Activated CD4-positive, CD25-positive, alpha-beta regulatory T cell treated with anti-CD3 and anti-CD28 coated beads, Interleukin-2, amount 50 U/mL, for 16 hours (primary cell): ENCODE measurements at places on chromosomes 13 and 19.

GRCh38 chr13:109821103-109821502 is 34.7 kb upstream of the IRS2 start:
- no peak for DNase-seq

- no peak for DNase-seq
These were observed 459 bp downstream of the PRAM1 start for GRCh38 chr19:8501981-8502380.

GRCh38 chr13:60335531-60335930 is 61.5 kb upstream of the TDRD3 start:
- no peak for DNase-seq

DNA sequence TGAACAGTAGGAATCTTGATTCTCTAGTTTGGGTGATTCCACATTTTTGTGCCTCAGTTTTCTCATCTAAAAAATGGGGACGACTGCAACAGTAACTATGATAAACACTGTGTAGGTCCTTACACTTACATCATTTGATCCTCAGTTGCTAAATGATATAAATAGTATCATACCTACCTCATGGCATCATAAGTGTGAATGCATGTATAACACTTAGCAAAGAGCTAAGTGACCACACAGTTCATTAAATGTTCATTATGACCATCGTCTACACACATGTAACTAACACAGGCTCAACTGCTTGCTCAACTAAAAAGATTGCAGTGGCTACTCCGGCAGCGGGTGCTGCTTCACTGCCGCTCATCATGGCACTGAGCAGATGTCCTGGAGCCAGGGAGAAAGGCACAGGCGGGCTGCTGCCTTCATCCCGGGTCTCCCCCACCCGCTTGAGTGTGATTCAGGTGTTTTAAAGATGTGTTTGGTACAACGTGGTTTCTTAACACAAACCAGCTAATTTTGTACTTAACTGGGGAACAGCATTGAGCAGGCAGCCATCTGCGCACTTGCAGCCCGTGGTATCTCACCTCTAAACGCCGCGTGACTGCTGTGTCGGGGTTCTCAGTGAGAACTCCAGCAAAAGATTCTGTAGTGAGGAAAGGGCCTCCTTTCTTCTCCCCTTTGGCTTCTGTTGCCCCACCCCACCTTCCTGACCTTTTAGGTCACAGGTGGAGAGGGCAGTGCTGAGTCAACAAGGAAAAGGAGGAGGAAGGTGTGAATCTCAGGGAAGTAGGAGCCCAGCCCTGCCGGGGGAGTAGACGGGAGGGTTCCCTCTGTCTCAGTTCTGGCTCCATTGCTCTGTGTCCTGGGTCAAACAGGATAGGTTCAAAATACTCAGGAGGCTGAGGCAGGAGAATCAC is 11.7 kb upstream of the ACTN4 start:
- DNase-seq = no peak

- no peak for DNase-seq
These were observed 66.7 kb downstream of the GPR12 start for GRCh38 chr13:26693749-26694463.

GRCh38 chr13:98026457-98026857 is 73.0 kb downstream of the IPO5 start:
- no peak for DNase-seq

DNA sequence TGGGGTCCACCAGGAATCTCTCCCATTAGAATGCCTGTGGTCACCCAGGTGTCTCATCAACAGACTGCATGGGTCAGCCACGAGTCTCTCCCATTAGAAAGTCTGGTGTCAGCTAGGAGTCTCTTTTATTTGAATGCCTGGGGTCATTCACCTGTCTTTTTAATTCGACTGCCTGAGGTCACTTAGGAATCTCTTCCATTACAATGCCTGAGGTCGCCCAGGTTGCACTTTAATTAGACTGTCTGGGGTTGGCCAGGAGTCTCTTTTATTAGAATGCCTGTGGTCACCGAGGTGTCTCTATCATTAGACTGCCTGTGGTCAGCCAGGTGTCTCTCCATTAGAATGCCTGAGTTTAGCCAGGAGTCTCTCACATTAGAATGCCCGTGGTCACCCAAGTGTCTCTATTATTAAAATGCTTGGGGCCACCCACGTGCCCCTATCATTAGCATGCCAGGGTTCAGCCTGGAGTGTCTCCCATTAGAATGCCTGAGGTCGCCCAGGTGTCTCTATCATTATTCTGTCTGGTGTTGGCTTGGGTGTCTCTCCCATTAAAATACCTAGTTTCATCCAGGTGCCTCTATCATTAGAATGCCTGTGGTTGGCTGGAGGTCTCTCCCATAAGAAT is 1474.3 kb downstream of the UQCRFS1 start:
- DNase-seq = no peak

DNA sequence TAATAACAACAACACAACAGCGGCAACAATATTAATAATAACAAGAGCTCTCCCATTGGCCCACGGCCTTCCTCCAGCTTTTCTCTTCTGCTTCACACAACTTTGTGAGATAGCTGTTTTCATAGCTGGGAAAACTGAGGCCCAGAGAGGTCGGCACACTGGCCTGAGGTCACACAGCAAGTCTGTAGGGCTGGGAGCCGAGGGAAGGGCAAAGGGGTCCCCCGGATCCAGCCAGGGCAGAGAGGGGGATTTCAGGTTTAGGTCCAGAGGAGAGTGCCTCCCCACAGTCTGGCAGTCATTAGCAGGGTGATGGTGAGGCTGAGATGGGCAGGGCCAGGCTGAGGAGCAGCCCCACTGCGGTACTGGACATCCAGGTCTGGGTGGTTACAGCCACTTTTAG is 9.0 kb upstream of the CADM4 start:
- no peak for DNase-seq

DNA sequence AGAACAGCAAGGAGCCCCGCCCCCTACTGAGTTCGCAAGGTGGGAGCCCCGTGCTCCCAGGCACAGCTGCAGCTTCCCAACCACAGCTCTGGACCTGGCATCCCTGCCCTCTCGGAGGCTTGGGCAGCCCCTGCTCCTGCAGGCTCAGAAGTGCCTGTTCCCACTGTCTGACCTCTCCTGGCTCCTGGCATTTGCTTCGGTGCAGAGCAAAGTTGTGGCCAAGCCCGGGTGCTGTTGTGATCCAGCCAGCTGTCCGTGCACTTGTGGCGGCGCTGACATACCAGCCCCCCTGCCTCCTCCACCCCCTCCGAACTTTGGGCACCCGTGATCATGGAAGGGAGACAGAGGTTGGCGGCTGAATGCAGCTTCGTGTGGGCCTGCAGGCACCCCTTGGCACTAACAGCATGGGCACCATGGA is 1386.8 kb downstream of the PCDH9 start:
- no peak for DNase-seq

DNA sequence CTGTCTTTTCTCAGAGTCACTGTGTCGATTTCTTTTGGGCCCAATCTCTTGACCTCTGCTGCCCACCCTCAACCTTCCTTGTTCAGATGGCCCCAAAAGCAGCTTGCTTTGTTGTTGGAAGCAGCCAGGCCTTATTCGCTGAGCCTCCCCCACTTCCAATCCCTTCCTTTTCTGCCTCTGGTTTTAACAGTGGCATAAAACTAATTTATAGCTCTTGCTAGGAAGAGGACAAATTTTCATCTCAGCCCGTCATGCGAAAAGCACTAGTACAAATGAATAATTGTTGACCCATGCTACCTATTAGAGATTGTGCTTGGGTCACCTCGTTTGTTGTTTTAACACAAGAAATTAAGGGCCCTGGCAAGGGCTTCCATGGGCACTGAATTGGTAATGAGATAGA is 51.1 kb downstream of the SIAH3 start:
- DNase-seq = no peak

DNA sequence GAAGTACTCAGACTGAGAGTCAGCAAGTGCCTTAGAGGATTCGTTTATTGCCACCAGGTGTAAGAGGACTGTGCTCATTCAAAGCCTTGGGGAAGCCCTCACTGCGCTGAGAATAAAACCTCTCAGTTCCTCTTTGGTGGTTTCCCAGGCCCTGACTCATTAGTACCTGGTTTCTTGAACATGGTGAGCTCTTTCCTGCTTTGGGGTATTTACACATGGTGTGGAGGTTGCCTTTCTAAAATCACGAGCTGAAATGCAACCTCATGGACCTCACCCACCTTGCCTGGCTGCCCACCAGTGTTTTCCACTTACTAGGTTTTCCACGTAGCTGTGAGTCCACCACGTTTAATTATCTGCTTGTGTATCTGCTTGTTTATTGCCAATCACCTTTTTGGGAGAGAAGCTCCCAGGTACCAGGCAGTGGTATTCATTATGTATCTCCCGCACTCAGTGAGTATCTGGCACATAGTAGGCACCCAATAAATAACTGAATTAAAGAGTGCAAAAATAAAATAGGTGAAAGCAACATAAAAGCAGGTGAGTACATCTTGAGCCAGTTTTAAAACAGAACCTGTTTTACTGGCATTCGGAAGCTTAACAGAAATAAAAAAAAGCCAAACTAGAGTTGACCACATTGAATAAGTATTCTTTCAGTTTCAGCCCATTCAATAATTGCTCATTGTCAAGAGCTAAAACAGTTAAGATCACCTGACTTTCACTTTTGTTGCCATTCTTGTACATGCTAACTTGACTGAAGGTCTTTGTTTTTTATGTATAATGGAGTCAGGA is 533.0 kb downstream of the MYO16 start:
- DNase-seq = no peak

GRCh38 chr19:17861542-17862402 is 2.1 kb downstream of the RPL18A start:
- DNase-seq = no peak

- DNase-seq = no peak
These were observed 189.0 kb downstream of the LMO7 start for GRCh38 chr13:75825161-75825560.

DNA sequence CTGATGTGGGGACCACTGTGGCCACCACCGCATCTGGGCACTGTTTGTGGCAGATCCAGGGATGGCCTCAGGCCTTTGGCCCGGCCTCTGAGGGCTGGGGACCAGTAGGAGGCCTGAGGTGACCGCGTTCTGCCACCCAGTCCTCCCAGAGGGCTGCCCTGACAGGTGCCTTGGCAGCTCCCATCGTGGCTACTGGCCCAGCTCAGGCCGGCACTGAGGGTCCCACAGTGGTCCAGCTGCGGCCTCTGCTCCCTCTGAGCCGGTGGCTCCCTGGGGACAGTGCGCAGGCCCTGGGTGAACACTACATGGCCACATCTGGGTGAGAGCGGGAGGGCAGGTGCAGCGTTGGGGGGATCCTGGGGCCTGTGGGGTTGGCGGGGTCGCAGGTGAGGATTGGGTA is 61.9 kb downstream of the KDM4B start:
- DNase-seq = no peak

GRCh38 chr13:73479351-73479750 is 420.5 kb downstream of the KLF5 start:
- DNase-seq = no peak

DNA sequence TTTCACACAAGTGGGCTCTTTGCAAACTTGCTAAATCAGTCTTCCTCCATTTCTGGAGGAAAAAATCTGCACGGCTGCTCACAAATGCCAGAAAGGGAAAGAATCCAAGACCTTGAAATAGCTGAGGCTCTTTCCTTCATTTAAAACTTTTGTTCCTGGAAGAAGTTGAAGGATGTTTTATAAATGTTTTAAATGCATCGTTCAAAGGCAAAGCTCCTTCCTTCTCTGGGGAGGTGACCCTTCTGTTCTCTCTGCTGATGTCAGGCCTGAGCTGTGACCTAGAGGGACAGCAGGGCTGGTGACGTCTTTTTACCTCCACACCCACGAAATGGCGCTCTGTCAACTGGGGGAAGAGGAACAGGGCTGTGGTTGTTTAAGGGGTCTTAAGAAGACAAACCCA is 376.4 kb upstream of the ZNF507 start:
- no peak for DNase-seq

- no peak for DNase-seq
These were observed 3.8 kb downstream of the DOCK9 start for GRCh38 chr13:98974053-98974452.
